ENCODE measurements at places on chromosomes 1 and 21.

GRCh38 chr21:16912075-16912474 is 600.8 kb upstream of the CXADR start:
- DNase-seq, result no peak

DNA sequence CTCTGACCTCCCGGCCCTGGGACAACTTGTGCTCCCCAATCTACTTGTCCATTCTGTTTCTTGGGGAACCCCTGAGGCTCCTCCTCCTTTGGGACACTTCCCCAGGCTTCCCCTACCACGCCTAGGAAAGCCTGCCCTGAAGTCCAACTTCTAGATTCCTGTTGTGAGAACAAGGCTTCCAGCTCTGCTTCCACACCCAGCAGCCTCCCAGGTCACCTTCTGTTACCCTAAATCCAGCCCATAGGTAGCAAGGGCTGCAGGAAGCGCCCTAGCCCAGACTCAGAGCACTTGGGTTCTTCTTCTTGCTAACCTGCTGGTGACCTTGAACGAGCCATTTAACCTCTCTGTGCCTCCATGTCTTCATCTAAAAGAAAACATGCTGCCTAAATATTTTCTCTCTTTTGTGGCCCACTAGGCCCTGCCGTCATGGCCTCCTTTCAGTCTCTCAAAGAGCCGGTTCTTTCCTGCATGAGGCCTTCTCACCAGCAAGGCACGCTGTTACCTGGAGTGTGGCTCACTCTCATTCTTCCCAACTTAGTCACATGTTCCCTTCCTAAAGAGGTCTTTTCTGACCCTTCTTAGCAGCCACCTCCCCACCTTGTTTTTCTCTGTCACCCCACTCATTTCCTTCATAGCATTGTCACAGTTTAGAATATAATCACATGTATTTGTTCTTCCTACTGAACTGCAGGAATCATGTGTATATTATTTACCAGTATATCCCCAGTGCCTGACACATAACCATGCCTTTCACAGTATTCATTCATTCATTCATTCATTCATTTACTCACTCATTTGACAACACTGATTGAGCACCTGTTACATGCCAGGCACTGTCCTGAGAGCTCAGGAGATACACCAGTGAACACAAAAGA is 1.4 kb downstream of the CAPN2 start:
- DNase-seq, result no peak

GRCh38 chr1:52919051-52919722 is 2.4 kb downstream of the ECHDC2 start:
- DNase-seq, result no peak

GRCh38 chr1:221783437-221783836 is 41.5 kb upstream of the DUSP10 start:
- no peak for DNase-seq

- no peak for DNase-seq
Observed at GRCh38 chr21:26935977-26936376, 30.9 kb downstream of the ADAMTS5 start.

- DNase-seq, result no peak
Observed at GRCh38 chr1:59477286-59477685, 180.4 kb downstream of the FGGY start.

- no peak for DNase-seq
Observed at GRCh38 chr1:17214876-17215544, 10.1 kb downstream of the PADI1 start.

GRCh38 chr1:220552672-220553260 is 24.8 kb downstream of the MARK1 start:
- no peak for DNase-seq

DNA sequence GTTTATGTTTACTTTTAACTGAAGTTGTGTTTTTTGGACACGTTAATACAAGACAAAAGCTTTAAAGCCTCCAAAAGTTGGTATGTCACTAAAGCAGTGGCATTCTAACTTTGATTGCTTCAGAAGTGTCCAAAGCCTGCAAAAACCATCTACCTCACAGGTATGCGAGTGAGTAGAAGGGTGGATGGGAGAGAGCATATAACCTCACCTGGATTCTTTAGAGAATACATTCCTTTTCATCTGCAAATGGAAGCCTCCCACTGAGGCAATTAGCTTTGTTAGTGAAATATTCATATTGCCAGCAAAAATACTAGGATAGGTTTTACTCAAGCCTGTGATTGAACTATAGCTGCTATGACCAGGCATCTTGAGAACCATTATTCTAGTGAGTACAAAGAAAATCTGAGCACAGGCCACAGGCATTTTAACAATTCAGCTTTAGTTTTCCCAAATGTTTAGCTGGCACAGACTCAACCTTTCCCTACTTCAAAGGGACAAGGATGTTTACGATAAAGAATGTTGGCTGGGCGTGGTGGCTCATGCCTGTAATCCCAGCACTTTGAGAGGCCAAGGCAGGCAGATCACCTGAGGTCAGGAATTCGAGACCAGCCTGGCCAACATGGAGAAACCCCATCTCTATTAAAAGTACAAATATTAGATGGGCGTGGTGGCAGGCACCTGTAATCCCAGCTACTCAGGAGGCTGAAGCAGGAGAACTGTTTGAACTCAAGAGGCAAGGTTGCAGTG is 39.7 kb downstream of the MAP3K21 start:
- no peak for DNase-seq

GRCh38 chr1:155890251-155890650 is 20.9 kb downstream of the RIT1 start:
- DNase-seq, result no peak

DNA sequence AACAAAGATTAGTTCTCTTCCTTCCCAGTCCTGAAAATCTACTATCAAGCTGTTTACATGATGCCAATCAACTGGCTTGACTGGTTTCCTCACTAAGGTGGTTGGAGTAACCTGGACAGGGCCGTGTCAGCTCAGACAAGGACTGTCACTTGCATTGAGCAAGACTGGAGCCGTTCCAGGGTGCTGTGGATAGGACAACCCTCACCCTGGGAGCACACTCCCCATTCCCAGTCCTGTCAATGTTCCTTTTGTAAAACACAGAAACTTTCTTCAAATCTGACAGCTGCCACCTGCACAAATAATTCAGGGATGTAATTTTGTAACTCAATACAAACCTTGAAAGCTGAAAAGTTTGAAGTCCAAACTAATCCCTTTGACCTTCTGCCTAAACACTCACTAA is 31.4 kb downstream of the PLPP3 start:
- DNase-seq, result no peak

GRCh38 chr1:53321366-53321765 is 6.5 kb downstream of the LRP8 start:
- DNase-seq, result no peak

DNA sequence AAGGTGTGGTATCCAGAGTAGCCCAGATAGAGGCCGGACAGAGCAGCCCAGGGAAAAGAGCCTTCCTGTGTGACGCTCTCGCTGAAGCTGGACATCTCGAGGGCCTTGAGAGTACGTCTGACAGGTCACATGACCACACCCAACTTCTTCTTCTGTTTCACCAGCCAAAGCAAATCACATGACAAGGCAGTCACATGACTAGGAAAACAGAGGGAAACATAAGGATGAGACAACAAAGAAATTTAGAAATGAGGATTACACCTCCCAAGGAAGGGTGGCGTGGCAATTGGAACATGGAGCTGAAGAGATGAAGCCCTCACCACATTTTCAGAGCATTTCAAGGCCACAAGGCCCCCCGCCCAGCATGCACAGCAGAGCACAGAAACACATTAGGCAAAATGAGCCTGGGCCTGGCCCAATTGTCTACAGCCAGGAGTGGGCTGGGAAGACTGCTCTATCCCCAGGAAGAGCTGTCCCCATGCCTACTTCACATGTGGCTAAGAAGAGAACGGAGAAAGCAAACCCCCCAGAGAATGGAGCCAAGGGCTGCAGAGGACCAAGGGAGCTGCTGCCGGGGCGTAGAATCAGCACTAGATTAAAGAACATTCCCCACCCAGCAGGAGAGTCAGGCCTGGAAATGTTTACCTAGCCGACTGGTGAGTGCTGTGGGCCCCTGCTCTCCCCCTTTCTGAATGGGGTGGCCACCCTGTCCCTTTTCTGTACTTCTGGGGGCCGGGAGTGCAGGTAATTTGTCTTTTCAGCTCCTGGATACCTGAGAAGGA is 305.1 kb downstream of the NPHP4 start:
- no peak for DNase-seq

DNA sequence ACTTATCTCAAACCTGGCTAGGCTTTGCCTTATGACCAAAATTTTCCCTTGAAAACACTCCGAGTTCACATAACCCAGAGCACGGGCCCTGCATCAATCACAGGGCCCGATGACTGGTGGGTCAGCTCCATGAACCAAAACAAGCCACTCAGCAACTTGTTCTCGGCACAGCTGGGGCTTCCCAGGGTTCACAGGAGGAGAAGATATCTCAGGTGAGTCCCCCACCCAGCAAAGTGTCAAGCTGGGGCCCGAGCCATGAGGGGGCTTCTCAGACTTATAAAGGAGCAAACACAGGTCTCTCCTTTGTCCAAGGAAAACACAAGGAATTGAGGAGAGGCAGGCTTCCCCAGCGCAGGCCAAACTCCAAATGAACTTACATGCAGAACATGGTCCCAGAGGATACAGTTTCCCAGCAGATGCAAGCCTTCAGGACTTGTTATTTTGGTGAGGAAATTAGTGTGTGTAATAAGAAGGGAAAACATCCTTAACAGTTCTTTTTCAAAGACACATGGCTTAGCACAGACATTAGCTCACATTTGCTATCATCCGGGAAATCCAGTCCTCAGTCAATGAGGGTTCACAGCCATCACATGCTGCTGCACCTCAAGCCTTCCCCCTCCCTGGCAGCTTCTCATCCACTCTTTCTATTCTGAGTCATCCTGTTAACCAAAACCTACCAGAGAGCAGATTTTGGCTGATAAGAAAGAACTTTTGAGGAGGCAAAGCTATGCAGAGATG is 98.1 kb upstream of the NFIA start:
- DNase-seq, result no peak

- DNase-seq, result no peak
Observed at GRCh38 chr1:229033480-229033879, 237.4 kb upstream of the RAB4A start.

DNA sequence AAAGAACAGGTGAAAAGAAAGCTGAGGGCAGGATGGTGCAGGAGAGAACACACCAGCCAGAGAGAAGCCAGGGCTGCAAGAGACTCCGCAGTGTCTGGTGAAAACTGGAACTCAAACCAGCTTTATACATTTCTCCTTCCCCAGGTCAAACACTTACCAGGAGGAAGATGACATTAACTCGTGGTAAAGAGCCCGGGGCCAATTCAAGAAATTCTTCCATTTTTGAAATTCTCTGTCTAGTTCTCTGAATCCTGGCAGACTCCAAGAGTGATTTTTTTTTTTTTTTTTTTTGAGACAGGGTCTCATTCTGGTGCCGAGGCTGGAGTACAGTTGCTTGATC is 25.8 kb upstream of the SIPA1L2 start:
- no peak for DNase-seq

Measured in NCI-H1417 treated with DMSO at 0.1 percent for 48 hours (cell line).